CD4-positive, alpha-beta T cell (primary cell): ENCODE measurements at places on chromosomes 7 and 10.

DNA sequence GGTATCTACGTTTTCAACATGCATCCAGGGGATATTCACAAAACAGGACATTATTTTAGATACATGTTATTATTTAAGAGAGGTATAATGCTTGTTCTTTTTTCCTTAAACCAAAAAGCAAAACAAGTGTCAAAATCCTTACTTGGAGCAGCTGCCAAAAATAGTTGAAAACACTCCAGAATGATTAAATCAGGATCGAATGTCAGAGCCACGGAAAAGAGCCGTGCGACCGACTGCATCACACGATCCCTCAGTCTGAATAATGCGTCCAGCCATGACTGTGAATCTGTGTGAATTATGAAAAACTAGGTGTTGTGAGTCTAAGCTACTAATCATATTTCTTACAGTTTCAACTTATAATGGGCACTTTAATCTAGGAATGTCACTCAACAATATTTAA lies 126.0 kb downstream of the PARD3 start:
- no peak for DNase-seq

- no peak for DNase-seq
Observed at GRCh38 chr10:21733710-21734109, 199.7 kb downstream of the MLLT10 start.

GRCh38 chr7:148397551-148397950 lies 193.0 kb upstream of the C7orf33 start:
- DNase-seq: no peak

- DNase-seq: no peak
Observed at GRCh38 chr10:13717571-13717935, 130.8 kb downstream of the PRPF18 start.

DNA sequence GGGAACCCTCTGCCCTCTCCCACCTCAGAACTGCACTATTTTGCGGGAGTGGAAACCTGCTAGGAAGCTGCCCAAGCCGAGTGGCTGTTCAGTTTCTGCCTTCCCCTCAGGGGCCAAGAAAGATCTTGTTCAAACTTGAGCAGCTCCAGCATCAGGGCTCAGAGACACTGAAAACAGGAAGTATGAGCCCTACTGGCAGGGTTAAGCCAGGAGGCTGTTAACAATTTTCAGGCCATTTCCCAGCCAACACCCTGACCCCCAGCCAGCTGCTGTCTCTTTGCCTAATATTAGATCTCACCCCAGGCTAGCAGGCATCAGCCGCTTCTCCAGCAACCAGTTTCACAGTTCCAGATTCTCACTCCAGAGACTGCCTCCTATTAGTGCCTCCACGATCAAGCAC lies 9.2 kb downstream of the PLAU start:
- no peak for DNase-seq

- no peak for DNase-seq
Observed at GRCh38 chr7:147298611-147299043, 1182.0 kb downstream of the CNTNAP2 start.

DNA sequence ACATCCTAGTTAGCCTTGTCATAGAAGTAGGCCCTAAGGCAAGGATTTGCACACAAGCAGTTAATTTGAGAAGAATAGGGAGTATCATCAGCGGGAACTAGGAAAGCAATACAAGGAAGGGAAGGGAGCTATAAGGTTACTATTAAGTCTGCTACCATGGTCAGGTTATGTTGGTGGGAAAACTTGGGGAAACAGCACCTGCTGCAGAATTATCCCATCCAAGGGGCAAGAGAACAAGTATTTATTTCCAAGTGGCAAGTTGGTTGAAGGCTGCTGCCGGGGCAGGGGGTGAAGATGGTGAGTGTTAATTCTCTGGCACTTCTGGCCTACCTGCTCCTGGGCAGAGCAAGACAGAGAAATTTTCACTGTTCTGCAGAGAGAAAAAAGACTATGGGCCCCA lies 55.0 kb downstream of the CAV1 start:
- DNase-seq: no peak
